ENCODE measurements at places on chromosomes 2 and 18. TPM values are rescaled to one million over a fixed set of nuclear protein-coding genes. Genes with fewer than 3 reads are reported as not detected.
A peak's percentile ranks its signal among the peaks of the same experiment; 100 is the strongest.

Gene KRTCAP3
- 53.9 TPM for total RNA-seq

Gene MROH2A
- total RNA-seq: not detected

Gene PDE1A
- 0.44 TPM for total RNA-seq

DNA sequence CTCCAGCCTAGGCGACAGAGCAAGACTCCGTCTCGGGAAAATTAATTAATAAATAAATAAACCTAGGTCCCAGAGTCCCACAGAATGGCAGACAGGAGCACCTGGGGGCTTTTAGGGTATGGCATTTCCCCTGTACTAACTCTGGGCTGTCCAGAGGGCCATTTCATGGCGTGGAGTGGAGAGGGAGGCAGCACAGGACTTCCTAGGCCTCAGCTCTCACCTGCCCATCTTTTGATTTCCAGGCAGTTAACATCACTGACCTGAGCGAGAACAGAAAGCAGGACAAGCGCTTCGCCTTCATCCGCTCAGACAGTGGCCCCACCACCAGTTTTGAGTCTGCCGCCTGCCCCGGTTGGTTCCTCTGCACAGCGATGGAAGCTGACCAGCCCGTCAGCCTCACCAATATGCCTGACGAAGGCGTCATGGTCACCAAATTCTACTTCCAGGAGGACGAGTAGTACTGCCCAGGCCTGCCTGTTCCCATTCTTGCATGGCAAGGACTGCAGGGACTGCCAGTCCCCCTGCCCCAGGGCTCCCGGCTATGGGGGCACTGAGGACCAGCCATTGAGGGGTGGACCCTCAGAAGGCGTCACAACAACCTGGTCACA is 5.1 kb downstream of the IL1RN start:
- H3K36me3 ChIP-seq: no peaks in the 10 kb centered on the region
- no peak overlapping the region for H3K4me3 ChIP-seq
- H3K27me3 ChIP-seq: no peaks in the 10 kb centered on the region
- no peaks in the 10 kb centered on the region for H3K4me1 ChIP-seq
- DNase-seq: no peak
- H3K27ac ChIP-seq: no peak overlapping the region

DNA sequence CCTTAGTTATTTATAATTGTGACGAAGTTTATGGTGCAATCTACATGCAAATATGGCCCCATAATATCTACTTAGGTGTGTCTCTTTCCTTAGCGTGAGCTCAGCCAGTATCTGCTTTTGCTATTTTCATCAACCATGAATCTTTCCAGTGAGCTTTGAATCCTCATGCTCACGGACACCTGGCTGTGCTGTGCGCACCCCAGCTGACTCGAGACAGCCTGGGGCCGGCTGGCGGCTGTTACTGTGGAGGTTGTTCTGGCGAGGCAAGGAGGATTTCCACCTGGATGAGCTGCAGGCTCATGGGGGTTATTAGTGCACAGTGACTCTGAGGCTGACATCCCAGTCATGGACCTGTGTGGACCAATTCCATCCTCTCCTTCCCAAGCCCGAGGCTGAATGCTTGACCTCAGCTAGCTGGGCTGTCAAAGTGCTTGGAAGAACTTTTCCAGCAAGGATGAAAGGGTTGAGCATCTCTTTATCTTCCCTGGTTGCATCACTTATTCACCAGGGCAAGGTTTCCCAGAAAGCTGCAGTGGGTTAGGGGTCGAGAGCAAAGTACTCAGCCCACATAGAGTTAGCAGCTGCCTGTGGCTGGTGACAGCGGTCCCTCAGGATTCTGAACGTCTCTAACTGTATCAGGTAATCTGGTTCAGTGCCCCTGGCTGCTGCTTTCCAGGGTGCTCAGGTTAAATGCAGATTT is 141.7 kb downstream of the ARL4C start:
- H3K27ac ChIP-seq: no peak overlapping the region
- DNase-seq: peak; percentile 85
- peaks cover 8% of the 10 kb centered on the region for H3K4me1 ChIP-seq
- H3K27me3 ChIP-seq: no peaks in the 10 kb centered on the region
- no peak overlapping the region for H3K4me3 ChIP-seq

Gene CNRIP1
- not detected for total RNA-seq

Gene MYOM1
- total RNA-seq: 0.41 TPM

DNA sequence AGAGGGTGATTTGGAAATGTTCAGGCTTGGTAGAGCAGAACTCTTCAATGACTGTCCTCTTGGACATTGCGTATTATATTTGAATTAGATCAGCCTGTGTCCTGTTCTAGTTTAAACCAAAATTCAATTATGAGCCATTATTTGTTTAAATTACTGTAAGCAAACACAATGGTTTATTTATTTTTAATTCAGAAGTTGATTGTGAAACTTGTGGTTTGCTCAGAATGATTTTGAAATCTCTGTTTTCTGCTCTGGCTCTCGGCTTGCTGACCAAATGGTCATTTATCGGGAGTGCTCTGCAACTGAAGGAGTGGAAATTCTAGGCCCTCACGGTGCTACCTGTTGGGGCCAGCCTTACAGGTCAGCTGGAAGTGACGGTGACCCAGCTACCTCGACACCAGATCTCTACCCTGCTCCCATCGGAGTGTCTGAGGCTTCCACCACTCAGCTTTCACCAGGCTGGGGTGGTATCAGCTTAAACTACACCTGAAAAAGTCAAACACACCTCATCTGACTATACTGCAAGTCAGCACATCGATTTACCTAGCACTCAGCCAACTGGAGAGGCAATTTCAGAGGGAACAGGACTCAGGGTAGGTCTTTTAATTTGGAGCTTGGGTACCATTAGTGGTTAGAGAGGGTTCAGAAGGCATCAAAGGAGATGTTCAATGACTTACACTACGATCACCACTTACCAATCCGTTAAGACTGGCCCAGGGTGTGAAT is 36.8 kb upstream of the GPD2 start:
- H3K27ac ChIP-seq: peak overlapping the region; percentile 97
- peaks cover 16% of the 10 kb centered on the region for H3K4me1 ChIP-seq
- no peak for DNase-seq
- H3K27me3 ChIP-seq: no peaks in the 10 kb centered on the region
- H3K36me3 ChIP-seq: no peaks in the 10 kb centered on the region

Gene ELOA2
- not detected for total RNA-seq

DNA sequence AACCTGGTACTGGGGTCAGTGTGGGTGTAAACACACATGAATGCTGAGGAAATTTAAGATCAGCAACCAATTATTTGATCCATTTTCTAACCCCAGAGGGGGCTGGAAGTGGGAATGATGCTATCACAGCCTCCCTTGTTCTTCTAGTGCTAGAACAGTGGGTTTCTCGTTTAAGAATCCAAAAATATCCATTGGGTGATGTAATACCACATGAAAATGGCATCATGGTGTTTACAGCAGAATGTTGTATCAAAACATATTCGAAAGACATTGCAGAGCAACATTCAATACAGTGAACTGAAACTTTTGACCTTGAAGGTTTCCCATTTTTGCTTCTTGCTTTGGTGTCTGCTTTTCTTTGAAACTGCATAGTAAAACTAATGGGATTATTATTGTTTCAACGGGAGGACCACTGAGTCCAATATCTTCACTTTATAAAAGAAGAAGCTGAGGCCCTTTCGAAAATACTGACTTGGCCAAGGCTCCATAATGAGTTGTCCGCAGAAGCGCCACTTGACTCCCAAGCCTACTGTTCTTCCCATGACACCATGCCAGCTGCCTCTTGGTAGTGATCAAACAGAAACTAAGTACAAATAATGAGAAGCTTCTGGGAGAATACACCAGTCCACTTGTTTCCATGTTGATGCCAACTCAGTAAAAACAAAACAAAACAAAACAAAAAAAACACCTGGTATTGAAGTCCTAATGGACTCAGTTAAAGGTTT is 106.1 kb downstream of the COLEC12 start:
- no peak overlapping the region for H3K27ac ChIP-seq
- no peak for DNase-seq
- H3K4me1 ChIP-seq: no peaks in the 10 kb centered on the region
- no peaks in the 10 kb centered on the region for H3K36me3 ChIP-seq

- H3K27me3 ChIP-seq: no peaks in the 10 kb centered on the region
- H3K36me3 ChIP-seq: no peaks in the 10 kb centered on the region
- no peaks in the 10 kb centered on the region for H3K4me1 ChIP-seq
Measured at GRCh38 chr18:40692871-40693270, 1262.2 kb upstream of the PIK3C3 start.

DNA sequence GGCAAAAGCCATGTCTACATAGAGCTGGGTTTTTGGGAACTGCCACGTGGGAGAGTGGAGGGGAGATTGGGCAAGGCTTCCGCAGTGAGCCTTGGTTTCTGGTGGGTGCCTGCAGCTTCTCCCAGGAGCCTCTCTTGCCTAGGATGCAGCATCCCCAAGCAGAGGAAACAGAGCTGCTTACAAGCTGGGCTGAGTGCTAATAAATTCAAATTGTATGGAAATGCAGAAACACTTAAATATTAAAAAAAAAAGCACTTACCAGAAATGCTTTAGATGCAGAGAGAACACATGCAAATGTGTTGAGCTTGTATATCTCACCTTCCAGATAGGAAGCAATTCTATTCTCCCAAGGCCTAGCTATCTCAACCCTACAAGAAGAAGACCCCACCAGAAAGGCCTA is 96.0 kb upstream of the ST3GAL5 start:
- H3K27me3 ChIP-seq: no peaks in the 10 kb centered on the region
- no peak overlapping the region for H3K4me3 ChIP-seq
- H3K36me3 ChIP-seq: no peaks in the 10 kb centered on the region

Gene NMS
- not detected for total RNA-seq

DNA sequence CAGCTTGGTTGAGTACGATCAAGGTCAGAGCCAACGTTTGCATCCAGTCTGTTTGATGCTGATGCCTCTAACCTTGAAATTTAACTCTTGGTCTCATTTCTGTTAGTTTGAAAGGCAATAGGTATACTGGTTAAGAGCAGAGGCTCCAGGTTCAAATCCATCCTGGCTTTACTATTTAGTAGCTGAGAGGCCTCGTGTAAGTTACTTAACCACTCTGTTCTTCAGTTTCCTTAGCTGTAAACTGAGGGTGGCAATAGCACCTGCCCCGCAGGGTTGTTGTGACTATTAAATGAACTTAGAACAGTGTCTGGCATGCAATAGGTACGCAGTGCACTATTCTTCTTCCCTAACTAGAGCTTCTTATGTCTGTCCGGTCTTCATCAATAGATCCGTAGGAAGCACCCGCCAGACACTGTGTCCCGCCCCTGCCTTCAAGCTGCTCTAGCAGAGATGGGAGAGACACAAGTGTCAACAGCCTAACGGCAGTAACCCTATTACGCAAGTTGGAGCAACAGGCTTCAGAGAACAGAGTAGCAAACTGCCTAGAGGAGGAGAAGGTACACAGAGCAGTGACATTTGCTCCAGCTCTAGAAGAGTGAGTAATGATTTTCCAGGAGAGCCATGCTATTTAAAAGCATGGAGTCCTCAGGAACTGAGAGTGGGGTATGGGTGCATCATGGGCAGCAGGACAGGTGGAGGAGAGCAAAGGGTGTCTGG is 62.7 kb upstream of the ST3GAL5 start:
- H3K4me3 ChIP-seq: no peak overlapping the region
- DNase-seq: no peak
- no peak overlapping the region for H3K27ac ChIP-seq
- H3K4me1 ChIP-seq: peaks cover 4% of the 10 kb centered on the region

- H3K36me3 ChIP-seq: peaks cover 3% of the 10 kb centered on the region
- no peak for DNase-seq
- no peak overlapping the region for H3K4me3 ChIP-seq
- no peak overlapping the region for H3K27ac ChIP-seq
Measured at GRCh38 chr2:169999054-169999453, 171.8 kb downstream of the UBR3 start.

Gene HAAO
- total RNA-seq: 44.1 TPM

DNA sequence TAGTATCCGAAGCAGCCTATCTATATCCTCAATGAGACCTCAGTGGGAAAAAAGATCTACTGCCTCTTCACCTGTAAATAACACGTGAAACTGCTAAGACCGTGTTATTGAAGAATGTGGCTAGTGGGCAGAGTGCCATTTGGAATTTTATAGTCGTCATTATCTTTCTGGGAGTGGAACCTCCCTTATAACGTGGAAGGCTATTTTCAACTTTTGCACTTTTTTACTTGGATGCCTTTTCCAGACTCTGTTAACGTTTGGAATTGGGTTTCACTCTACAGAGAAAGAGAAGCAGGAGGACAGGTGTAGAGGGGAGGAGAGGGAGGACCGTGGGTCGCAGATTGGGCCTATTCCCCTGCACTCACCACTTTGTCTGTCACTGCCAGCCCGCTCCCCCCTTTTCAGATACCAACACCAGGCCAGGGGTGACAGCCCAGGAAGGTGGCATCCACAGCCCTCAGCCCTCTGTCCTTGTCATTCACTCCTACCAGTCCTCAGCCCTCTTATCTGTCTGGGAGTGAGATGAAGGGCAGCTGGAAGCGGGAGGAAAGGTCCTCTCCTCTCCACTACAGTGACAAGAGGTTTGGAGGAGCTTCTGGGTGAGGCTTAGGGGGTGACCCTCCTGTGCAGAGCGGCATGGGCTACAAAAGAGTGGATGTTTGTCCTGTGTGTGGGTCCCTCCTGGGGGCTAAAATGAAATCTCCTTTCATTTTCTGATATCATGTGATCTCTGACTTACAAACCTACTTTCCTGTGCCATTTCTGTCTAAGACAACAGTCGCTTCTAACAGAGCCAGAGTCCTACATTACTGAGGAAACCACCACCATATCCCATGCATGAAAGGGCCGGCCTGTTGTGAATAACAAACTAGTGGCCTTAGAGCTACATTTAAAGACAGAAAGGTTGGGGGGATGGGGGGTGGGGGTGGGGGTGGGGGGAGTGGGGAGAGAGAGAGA is 23.9 kb upstream of the CEP68 start:
- no peak overlapping the region for H3K4me3 ChIP-seq
- DNase-seq: no peak
- H3K36me3 ChIP-seq: no peaks in the 10 kb centered on the region
- H3K27ac ChIP-seq: peak overlapping the region; percentile 70

Gene TGFA
- 0.32 TPM for total RNA-seq

Gene SANBR
- 14.3 TPM for total RNA-seq

Gene SLC30A3
- 4.3 TPM for total RNA-seq

GRCh38 chr2:10838734-10839133 is 26.1 kb upstream of the PDIA6 start:
- no peak for DNase-seq
- H3K27me3 ChIP-seq: no peaks in the 10 kb centered on the region
- no peak overlapping the region for H3K4me3 ChIP-seq
- no peaks in the 10 kb centered on the region for H3K4me1 ChIP-seq
- no peaks in the 10 kb centered on the region for H3K36me3 ChIP-seq
- H3K27ac ChIP-seq: no peak overlapping the region

DNA sequence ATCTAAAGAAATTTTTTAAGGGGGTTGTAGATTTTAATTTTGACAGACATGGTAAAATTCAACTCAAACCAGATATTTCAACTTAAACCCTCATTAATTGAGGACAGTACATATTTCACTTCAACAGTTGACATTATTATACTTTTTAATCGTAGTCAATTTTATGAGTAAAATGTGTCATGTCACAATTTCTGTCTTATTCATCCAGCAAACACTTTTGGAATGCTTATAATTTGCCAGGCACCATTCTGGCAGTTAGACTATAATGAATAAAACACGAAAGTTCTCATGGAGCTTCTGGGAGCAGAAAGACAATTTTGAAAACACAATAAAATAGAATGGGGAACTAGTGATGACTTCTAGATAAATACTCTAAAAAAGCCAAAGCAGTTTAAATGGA is 1094.8 kb downstream of the SUCLG1 start:
- no peak for DNase-seq
- no peak overlapping the region for H3K4me3 ChIP-seq
- H3K4me1 ChIP-seq: no peaks in the 10 kb centered on the region
- no peaks in the 10 kb centered on the region for H3K27me3 ChIP-seq
- no peak overlapping the region for H3K27ac ChIP-seq

Data from Caco-2 (cell line).